Left kidney (tissue), 8 donors: ENCODE measurements at places on chromosomes 4 and X.

- no peak for DNase-seq
Observed at GRCh38 chr4:26931966-26932365, 71.3 kb downstream of the STIM2 start.

DNA sequence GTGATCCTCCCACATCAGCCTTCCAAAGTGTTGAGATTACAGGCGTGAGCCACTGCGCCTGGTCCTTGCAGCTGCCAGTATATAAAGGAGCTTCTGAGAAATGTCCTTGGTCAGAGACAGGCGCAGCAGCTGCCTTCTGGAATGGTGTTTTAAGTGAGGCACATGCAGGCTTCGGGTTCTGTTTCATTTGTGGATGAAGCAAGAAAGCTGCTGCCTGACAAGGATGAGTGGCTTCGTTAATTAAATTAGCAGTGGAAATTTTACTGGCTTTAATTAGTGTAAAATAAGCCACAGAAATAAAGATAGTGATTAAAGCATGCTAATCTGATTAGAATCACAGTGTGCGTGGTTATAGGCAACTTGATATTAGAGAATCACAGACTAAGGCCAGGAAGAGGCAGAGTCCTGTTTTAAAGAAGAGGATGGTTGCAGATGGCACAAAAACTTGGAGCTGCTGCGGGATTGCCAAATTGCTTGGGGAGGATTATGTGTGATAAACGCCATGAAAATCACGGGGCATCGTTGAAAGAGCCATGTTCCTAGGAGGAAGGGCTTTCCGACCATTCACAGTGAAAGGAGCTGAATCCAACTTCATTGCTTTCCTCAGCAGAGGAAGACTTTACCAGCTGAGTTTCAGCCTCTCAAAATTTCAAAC lies 348.4 kb upstream of the FAT1 start:
- DNase-seq = no peak

- no peak for DNase-seq
Observed at GRCh38 chr4:129978315-129978714, 882.4 kb downstream of the C4orf33 start.

DNA sequence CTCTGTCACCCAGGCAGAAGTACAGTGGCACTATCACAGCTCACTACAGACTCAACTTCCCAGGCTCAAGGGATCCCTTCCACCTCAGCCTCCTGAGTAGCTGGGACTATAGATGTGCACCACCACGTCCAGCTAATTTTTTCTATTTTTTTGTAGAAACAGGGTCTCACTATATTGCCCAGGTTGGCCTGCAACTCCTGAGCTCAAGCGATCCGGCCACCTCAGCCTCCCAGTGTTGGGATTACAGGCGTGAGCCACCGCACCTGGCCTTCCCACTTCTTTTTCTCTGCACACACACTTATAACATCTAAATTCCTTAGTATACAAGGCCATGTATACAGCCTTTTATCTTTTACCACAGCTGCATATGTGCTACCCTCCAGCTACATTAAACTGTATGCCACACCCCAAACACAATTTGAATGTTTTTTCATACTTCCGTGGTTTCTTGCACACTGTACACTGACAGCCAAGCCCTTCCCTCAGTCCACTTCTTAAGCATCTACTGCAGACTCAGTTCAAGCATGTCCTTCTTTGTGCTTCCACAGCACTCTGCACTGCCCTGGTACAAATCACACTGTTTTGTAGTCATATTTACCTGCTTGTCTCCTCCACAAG lies 6.5 kb downstream of the SLC7A3 start:
- DNase-seq = no peak

DNA sequence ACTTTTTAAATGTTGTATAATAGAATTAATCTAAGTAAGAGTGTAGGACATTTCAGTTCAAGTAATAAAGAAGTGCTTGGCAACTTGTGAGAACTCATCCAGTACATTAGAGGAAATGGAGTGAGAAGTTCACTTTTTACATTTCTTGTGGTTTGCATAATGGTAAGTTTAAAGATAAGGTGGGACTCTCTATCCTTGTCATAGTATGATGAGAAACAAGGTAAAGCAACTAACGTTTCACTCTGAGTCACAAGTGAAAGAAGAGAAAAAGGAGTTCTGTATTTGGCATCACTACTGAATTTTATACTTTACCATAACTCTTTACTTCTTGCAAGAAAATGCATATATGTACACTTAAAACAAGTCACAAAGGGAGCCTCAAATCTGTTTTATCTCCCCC lies 219.4 kb downstream of the SLC4A4 start:
- no peak for DNase-seq

DNA sequence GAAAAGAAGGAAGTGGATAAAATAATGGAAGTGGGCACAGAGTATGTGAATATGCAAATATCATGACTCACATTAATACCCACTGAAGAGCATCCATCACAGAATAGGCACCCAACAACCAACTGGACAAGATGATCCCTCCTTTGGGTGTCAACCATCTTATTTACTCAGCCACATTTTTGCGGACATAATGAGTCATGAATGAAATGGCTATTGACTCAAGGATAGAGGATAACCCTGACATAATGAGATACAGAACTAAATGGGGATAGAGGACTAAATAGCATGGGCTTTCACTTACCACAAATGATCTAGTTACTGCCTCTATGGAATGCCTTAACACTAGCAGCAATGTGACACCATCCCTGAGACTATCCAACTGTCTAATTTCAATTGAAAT lies 224.7 kb downstream of the ANTXR2 start:
- no peak for DNase-seq

DNA sequence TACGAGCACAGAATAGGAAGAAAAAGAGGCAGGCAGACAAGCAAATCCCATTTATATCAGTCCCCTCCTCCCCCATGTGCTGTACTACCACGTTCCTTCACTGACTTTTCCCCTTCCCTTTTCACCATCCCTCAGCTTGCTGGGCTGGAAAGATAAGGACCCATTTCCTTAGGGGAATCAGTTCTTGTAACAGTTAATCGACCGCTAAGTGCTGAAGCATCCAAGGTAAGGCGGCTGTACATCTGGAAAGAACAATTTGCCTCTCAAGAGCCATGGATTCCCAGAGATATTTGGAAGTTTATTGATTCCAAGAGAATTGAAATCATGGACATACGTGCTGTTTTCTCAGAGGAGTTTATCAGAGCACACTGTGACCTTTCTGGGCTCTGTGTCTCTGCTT lies 1688.0 kb downstream of the STIM2 start:
- DNase-seq = no peak

DNA sequence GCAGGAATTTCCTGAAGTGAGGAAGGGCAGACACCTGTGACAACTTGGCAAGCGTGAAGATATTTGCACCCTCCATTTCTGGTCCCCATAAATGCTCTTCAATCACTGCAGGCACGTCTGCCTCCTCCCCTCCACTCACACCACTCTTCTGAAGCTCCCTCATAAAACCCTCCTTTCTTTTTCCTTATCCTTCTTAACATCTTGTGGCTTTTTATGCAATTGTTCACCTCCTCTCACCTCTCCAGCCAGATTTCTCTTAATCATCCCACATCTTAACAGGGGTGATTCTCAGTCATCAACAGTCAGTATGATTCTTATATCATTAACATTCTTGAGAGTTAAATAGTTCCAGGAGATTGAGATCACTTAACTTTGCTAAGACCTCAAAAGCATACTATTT lies 277.4 kb downstream of the SPRY1 start:
- no peak for DNase-seq

DNA sequence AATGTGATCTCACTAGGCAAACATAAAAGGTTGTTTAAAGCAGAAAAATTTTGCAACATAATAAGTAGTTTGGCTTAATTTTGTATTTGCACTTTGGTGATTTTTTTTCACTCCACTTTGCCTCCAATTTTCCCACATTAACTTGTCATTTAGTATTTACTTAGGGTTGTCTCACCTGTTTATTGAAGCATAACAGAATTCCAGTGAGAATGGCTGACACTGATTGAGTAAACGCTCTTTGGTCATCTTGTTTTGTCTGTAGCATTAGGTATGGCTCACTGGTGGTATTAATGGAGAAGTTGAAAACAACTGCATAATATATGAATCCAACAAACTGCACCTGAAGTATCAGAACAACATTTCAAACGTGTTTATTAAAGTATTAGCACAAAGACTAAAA lies 799.5 kb upstream of the ADGRL3 start:
- no peak for DNase-seq

DNA sequence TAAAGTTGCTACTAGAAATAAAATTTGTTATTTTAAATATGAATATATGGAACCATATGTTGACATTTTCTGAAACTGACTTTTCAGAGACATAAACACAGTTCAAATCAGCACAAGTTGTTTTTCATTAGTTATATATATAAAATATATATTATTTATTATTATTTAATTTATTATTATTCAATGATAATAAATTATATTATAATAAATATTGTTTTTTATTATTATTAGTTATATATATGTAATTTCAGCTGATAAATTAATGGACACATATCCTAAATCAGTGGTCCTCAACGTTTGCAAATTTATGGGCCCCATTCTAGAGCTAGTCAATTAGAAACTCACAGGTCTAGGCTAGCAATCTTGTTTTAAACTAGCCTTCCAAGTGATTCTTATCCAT lies 809.3 kb downstream of the C4orf33 start:
- no peak for DNase-seq

- no peak for DNase-seq
Observed at GRCh38 chr4:138007572-138007971, 234.6 kb downstream of the SLC7A11 start.

GRCh38 chr4:20354120-20354519 lies 102.4 kb downstream of the SLIT2 start:
- DNase-seq = no peak

- no peak for DNase-seq
Observed at GRCh38 chr4:125650557-125650956, 335.8 kb downstream of the FAT4 start.

DNA sequence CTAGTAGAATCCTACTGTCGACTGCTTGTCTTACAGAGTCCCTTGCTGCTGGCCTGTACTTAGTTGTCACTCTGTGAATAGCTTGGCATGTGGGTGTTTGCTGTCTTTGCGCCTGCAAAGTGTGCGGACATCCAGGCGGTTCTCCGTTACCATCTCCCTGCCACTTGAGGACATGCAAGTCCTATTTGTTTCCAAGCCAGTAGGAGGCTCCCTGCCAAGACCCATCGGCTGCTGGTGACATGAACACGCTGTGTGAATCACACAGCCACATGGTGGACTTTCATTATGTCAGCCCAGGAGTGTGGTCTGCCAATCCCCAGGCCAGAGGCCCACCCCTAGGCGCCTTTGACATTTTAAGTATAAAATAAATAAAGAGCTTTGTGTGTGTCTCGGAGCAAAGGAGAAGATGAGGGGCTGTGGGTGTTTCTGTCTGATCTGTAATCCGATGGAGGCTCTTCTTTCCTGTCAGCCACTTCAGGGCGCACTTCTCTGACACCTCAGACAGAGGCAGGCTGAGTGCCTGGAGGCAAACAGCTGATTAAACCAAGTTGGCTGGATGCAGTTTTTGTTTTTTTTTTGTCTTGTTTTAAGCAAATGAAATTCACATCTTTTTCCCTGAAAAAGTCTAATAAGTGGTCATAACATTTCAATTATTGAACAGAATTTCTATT lies 51.5 kb downstream of the ALPK1 start:
- DNase-seq = peak; percentile 36

GRCh38 chr4:157115613-157116335 lies 39.8 kb downstream of the GLRB start:
- DNase-seq = no peak
